Epithelial cell of prostate (primary cell): ENCODE measurements at places on chromosomes 11 and 22.
A peak's percentile ranks its signal among the peaks of the same experiment; 100 is the strongest.

DNA sequence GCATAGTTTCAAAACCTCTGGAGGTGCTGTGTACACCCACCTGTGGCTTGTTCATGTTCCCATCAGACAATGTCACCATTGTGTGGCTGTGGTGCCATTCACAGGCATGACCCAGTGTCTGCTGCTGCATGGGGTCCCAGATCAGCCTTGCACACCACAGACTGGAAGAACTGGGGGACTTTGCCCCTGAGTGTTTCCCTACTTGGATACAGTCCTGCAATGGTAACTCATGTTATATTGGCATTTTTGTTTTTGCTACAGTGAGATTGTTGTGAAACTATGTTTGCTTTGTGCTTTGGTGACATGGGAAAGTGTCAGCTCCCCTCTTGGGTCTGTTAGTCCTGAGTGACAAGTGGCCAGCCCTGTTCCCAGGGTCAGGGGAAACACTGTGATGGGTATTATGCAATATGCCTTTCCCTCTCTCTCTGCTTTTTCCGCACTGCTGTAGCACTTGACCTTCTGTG, 108.8 kb downstream of the NAV2 start:
- DNase-seq = no peak

- no peak for DNase-seq
These were observed 20.3 kb downstream of the XKR3 start for GRCh38 chr22:16804882-16805281.

DNA sequence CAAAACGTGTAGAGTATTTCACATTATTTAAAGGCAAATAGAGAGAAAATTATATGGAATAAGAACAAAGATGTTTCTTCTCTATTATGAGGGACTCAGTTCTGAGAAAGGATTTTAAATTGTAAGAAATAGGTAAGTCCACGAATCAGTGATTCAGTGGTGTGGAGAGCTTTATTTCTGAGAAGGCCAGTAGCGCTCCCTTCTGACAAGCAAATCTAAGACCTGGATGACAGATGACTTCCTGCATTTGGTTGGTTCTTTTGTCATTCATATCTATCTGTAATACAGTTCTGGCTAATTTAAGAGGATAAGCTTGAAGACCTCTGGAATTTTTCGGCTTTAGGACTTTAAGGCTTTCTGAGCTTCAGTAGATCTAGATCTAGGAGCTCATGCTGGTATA, 7.0 kb downstream of the CD3E start:
- no peak for DNase-seq

DNA sequence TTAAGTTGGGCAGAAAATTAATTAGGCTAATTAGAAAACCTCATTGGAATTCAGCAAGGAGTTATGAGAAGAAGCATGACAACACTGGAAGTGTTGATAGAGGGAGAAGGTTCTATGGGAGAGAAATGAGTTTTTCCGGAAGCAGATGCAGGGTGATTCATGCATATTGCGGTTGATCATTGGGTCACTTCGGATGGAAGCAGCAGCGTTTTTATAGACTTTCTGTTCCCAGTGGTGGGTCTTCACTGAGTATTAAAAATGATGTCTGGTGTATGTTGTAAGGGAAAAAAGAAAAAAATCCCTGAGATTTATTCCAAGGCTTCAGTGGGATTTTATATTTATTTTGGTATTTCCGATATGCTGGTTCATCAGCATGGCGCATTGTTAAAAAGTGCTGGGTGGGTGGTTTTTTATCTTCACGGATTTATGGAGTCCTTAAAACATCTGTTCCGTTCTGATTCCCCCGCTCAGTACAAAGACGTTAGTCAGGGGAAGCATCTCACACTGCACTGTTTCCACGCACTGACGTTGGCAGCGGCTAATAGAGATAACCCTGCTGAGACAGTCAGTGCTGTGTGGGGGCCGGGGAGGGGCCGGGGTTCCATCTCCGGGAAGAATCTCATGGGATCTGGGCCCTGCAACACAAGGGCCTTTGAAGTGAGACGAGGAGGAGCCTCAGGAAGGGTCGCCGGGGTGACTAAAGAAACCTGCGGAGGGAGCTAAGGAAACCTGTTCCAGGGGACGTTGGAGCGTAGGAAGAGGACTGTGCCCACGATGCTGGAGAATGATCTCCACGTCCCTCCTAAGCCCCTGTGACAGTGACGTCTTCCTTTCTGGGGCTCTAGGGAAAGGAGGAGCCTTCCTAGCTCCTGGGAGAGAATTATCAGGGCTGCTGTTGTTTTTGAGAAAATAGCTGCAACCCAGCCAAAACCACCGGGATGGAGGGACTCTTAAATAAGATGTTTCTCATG, 390.0 kb downstream of the NTM start:
- DNase-seq = no peak

DNA sequence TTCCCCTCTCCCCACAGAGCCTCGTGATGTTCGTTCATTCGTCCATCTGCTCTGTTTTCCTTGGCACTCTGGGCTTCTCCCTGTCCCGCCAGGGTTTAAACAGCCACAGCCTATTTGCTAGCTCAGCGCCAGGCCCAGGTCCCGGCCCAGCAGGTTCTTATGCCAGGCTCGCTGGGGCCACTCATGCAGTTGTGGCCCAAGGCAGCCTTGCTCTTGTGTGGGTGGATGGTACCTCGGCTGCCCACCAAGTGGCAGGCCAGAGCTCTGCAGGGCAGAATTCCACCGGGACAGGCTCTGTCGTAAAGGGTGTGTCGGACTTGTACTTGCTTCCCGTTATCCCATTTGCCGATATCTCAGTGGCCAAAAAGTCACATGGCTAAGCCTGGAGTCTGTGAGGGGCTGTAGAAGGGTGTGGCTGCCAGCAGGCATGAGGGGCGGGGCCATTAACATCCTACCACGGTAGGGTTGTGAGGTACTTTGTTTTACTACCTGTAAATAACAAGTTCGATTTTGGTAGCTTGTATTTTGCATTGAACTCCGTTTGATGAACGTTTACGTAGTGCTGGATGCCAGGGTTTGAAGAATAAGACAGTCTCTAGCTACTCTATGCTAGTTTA, 7.9 kb downstream of the FAM118A start:
- no peak for DNase-seq

- peak; percentile 88 for DNase-seq
These were observed 16.1 kb upstream of the APOA1 start for GRCh38 chr11:116853461-116854073.

GRCh38 chr11:67277231-67277961, 11.1 kb downstream of the GRK2 start:
- no peak for DNase-seq

- DNase-seq = no peak
These were observed 783 bp upstream of the ANKRD54 start for GRCh38 chr22:37844904-37845329.

- no peak for DNase-seq
These were observed 1.3 kb downstream of the NAP1L4 start for GRCh38 chr11:2990617-2991451.

- no peak for DNase-seq
These were observed 73.9 kb downstream of the PPFIBP2 start for GRCh38 chr11:7587712-7588111.

DNA sequence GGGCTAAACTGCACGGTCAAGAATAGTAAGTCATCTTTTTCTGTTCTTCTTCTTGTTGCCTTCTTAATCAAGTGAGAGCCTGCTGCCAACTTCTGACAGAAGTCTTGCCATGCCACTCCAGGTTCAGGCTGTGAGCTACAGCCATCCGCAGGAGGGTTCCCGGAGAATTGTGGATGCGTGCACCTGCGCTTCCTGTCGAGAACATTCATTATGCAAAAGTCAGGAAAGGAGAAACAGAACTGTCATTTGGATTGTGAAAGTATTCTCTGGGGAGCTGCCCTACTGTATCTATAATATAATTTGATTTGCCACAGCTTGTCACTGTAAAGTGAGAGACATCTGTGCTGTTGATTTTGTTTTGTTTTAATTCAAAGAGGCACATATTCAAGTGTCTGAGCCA, 12.3 kb downstream of the IL17RA start:
- no peak for DNase-seq

DNA sequence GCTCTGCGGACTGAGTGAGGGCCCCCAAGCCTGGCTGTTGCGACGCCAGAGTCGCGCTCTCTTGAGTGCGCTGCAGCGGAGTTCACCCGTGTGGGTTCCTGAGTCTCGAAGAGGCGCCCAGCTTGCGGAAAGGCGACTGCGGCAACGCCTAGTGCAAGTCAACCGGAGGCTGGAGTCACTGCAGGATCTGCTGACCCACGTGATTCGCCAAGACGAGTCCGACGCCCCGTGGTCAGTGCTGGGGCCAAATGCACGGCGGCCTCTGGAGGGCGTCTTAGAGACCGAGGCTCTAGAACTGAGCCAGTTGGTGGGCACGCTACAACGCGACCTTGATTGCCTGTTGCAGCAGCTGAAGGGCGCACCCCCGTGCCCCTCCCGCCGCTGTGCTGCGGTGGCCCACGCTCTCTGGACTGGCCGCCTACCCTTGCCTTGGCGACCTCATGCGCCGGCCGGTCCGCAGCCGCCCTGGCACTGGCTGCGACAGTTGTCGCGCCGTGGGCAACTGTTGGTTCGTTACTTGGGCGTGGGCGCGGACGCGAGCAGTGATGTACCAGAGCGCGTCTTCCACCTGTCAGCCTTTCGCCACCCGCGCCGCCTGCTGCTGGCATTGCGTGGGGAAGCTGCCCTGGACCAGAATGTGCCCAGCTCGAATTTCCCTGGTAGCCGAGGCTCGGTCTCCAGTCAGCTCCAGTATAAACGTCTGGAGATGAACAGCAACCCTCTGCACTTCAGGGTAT, 32.6 kb downstream of the RRP8 start:
- no peak for DNase-seq

- DNase-seq = no peak
These were observed 26.8 kb downstream of the GAB2 start for GRCh38 chr11:78390809-78391208.

DNA sequence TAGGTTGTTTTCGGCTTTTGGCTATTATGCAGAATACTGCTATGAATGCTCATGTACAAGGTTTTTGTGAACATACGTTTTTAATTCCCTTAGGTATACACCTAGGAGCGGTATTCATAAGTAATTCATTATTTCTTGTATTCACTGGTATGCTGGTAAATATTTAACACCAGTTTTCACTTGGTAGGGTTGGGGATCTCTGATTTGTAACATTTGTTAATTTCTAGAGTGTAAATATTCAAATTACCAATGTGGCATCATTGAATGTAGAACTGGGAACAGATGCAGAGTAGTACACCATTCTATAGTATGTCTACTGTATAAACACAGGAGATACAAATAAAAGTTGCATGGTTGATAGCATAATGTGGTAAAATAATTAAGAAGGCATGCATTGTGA, 16.3 kb downstream of the GVQW3 start:
- no peak for DNase-seq

- no peak for DNase-seq
These were observed 71.2 kb upstream of the GDPD4 start for GRCh38 chr11:77372726-77373125.

DNA sequence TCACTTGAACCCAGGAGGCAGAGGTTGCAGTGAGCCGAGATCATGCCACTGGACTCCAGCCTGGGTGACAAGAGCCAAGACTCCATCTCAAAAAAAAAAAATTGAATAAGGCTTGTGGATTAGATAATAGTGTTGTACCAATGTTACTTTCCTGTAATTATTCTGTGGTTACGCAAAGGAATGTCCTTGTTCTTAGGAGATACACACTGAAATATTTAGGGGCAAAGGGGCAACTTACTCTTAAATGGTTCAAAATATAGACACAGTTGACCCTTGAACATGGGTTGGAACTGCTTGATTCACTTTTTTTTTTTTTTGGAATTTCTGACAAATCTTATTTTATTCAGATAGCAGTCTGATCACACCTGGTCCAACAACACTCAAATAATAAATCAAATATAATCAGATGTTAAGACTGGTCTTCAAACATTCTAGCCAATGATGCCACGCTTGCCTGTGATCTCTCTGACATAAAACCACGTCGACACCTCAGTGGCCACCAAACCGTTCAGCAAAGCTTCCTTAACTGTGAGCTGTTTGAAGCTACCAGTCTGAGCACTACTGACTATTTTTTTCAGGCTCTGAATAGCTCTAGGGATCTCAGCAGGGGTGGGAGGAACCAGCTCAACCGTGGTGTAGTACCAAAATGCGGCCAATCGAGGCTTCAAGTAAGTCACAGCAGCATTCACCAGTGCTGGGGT, 710 bp downstream of the ATP5MGL start:
- no peak for DNase-seq

- DNase-seq = no peak
These were observed 221.8 kb downstream of the DDX10 start for GRCh38 chr11:108886660-108887009.

DNA sequence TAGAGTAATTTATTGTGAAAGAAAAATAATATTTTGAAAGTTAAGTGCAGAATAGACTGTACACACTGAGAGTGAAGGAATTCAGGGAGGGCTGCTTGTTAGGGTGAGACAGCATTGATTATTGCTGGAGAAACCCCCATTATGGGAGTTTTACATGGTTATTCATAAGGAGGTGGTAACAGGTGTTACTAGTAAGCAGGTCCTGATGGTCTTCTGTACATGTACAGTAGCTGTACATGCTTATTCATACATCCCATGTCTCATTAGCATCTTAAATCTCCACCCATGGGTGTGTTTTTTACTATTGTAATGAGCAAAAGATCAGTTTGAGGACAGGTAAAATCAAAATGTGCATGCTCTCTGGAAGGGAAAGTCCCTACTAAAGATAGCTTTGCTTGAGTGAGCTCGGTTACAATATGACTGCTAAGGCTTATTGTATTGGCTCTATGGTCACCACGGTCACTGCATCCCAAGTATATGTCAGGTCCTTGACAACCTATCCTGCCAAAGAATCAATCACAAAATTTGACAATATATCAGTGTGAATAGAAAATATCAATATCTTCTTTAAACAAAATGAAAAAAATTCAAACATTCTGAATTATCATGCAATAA, 6.2 kb downstream of the KDM4F start:
- DNase-seq = no peak

- DNase-seq = no peak
These were observed 1.3 kb downstream of the C22orf31 start for GRCh38 chr22:29060251-29060869.

DNA sequence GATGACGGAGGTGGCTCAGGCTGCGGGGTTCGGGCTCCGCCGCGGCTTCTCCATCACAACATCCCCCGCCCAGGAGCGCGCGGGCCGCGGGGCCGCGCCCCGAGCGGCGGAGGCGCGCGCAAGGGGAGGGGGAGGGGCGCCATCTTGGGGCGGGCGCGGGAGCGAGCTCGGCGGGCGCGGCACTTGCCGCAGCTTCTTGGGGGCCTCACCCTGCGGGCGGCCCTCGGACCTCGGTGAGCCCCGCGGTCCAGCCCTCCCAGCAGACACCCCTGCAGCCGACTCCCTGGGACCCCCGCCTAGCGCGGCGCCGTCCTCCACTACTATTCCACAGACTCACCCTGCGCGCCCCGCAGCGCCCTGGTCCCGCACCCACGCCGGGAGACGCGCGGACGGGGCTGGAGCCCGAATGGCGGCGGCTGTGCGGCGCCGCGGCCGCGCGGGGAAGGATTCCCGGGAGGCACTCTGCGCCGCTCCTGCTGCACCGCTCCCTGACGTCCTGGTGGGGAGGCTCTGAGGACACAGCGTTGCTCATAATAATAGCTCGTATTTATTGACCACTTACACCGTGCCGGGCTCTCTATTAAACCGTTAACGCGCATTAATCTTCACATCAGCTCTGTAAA, at the start of gene APBB1:
APBB1 (minus strand) TSS at position 86 of the 623 bp plus-strand sequence. CDS start 7,747 bp downstream, outside the sequence.
- DNase-seq = no peak

- DNase-seq = no peak
These were observed 13.9 kb upstream of the SHANK2 start for GRCh38 chr11:71266114-71266833.
